ENCODE measurements at places on chromosomes 3 and 15.

- DNase-seq, result peak; percentile 23
Observed at GRCh38 chr3:72818092-72818773, 30.0 kb downstream of the SHQ1 start.

DNA sequence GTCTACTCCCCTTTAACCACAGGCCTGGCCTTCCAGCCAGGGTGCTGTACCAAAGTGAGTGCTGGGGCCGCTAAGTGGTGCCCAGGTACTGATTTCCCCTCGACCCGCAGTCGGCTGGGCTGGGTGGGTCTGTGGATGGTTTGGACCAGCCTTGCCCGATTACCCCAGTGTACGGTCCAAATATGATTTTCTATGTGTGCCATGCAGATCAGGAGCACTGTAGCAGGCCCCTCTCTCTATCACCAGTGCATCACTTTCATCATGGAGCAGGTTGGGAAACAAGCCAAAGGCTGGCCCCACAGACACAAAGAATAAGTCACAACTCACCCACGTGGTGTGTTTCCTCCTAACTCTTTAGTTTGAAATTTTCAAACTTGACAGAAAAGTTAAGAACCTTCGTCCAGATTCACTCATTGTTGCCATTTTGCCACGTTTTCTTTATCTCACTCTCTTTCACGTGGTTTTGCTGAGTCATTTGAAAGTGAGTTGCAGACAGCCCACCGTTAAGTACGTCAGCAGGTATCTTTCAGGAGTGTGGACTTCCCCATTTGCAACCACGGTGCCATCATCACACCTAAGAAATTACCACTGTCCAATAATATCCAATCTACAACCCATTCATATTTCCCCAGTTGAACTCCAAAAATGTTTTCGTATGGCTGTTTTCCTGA lies 37.0 kb downstream of the ZNF710 start:
- DNase-seq, result peak; percentile 7

DNA sequence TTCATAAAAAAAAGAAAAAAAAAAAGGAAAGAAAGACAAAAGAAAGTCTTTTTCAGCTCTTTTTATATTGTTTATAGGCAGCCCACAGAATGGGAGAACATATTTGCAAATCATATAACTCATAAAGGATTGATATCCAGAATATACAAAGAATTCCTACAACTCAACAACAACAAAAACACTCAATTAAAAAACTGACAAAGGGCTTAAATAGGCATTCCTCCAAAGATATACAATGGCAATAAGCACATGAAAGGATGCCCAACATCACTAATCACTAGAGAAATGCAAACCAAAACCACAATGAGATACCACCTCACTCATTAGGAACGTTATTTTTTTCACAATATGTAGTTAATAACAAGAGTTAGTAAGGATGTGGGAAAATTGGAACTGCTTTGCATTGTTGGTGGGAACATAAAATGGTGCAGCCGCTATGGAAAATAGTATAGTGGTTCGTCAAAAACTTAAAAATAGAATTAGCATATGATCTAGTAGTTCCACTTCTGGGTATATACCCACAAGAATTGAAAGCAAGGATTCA lies 54.2 kb upstream of the CMTM8 start:
- DNase-seq, result no peak

GRCh38 chr15:65881766-65882434 lies 12.6 kb downstream of the RAB11A start:
- no peak for DNase-seq

DNA sequence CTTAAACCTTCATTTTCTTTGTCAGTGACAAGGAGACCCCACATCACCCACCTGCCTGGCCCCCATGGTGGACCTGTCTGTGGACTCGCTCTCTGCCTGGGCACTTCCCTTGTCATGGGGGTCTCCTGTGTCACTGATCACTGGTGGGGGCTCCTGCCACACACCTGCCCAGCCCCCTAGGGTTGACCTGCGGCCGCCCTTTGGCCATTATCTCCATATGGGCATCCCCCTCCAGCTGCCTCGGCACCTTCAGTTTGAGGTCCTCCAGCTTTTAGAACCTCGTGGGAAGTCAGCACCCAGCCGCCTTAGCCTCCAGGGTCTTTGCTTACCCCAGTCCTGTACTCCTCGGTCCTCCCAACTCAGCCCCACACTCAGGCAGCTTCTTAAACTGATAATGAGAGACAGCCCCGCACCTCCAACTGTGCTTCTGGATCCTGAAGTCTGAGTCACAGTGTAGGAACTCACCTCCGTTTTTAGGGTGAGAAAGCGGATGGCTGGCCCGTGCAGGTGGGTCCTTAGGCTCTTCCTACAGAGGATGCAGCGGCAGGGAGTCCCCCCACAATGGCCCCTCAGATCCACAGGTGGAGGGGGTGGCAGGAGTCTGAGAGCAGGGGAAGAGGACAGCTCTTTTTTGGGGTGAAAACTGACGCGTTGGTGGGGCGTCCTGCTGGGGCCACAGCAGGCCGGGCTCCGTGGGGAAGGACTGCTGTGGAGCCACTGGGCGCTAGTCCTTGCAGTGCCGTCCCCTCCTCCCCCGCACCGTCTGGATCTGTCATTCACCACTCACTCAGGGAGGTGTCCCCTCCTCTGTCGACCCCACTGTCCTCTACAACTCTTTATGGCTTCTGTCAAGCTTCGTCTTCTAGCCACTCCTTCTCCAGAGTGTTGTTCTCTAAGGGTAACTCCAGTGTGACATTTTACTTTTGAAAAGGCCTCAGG lies 8.7 kb upstream of the PRR23E start:
- no peak for DNase-seq

DNA sequence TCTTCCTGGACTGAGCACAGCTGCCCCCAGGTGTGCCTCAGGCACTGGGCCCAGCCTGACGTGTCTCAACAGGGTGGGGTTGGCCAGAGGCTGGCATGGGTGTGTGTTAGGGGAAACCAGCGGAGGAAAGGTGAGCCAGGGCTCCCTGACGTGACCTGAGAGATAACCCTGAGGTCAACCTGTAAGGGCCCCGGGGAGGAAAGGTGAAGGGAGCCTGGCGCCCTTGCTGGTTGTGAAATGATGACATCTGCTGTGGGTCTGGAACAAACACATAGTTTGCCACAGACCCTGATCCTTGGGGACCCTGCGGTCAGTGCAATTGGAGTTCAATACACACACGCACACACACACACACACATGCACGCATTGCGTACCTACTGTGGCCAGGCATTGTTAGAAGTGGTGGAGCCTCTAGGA lies 100.2 kb upstream of the TLE3 start:
- DNase-seq, result peak; percentile 2

- no peak for DNase-seq
Observed at GRCh38 chr15:38829086-38829485, 264.5 kb upstream of the RASGRP1 start.

GRCh38 chr15:78120523-78120922 lies 10.7 kb downstream of the CIB2 start:
- no peak for DNase-seq

DNA sequence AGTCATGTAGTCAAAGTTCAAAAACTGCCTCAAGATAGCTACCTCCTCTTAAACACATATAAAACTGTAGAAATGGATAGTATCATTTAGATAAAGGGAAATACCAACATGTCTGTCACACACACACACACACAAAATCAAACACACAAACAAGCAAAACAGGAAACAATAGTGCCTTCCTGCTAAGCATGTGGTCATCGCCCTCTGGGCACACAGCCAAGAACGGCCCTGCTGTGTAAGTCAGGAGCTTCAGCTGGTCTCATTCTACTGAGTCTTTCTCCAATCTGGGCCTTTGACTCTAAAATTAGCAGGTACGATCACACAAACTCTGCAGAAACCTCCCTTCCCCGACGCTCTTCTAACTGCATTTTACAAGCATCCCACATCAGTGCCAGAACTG lies 272.2 kb upstream of the CHRNA7 start:
- DNase-seq, result peak; percentile 44

- DNase-seq, result no peak
Observed at GRCh38 chr3:11570789-11571495, 72.8 kb downstream of the VGLL4 start.

- no peak for DNase-seq
Observed at GRCh38 chr3:136576279-136577009, 175.7 kb downstream of the STAG1 start.

- peak; percentile 39 for DNase-seq
Observed at GRCh38 chr3:50336452-50337174, 4.0 kb downstream of the RASSF1 start.

DNA sequence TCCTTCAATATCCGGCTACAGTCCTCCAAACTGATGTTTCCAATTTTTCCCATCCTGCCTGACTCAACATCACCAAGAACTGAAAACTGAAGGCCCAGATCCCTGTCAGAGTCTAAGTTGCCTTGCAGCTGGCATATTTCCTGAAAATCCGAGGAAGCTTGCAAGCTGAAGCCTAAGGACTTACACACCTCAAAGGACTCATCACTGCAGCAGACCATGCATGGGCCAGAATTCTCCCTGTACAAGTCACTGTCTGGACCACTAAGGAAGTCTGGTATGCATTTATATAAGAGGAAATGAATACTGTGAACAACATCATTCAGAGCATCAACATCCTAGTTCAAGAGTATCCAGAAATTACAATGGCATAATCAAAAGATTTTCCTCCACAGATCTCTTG lies 548.8 kb upstream of the MDFIC2 start:
- DNase-seq, result no peak

DNA sequence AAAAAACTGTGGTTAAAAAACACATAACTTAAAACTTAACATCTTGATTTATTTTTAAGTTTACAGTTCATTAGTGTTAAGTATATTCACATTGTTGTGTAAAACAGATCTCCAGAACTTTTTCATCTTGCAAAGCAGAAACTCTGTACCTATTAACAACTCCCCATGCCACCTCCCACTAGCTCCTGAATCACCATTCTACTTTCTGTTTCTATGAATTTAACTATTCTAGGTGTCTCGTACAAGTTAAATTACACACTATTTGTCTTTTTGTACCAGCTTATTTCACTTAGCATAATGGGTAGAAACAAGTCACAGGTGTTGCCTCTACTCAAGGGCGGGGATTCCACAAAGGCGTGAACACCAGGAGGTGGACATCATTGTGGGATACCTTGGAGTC lies 43.2 kb downstream of the CRTC3 start:
- no peak for DNase-seq

DNA sequence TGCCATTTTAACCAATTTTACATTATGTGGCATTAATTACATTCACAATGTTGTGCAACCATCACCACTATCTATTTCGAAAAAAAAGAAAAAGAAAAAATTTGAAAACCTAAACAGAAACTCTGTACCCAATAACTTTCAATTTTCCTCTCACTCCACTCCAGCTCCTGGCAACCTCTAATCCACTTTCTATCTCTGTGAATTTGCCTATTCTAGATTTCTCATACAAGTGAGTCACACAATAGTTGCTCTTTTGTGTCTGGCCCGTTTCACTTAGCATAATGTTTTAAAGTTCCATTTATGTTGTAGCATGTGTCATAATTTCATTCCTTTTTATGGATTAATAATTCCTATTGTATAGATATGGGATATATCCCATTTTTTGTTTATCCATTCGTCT lies 53.3 kb upstream of the TBC1D5 start:
- DNase-seq, result no peak

- DNase-seq, result no peak
Observed at GRCh38 chr3:189534531-189534930, 96.7 kb upstream of the TP63 start.

DNA sequence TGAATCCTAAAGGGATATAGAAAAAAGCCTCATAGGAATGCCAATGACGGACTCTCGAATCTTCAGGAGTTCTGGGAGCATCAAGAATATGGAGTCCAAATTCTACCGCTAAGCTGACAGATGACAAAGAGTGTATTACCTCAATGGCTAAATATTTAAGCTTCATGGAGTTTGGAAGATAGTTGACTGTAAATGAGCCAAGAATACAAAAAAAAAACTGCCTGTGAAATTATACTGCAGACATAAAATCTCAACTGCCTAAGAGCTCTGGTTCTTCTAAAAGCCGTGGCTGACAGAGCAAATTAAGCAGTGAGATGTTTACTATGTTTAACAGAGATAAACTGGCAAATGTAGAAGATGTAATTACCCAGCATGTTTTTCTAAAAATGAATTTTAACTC lies 140.0 kb downstream of the GADL1 start:
- no peak for DNase-seq

DNA sequence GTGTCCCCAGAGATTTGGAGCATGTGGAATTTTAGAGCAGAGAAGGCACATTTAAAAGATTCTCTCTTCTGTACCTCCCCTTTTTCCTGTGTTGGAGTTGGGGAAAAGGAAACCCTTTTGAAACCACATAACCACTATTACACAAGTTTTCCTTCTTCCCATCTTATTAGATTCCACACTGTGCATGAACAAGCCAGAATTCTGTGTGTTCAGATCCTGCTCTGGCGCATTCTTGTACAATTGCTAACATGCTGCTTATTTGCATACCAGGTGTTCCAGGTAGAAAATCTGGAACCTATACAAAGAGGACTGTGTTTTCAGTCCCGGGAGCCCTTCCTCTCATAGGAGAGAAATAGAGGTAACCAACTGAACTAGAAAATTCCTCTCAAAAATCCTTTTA lies 2.6 kb upstream of the CIB2 start:
- DNase-seq, result no peak

DNA sequence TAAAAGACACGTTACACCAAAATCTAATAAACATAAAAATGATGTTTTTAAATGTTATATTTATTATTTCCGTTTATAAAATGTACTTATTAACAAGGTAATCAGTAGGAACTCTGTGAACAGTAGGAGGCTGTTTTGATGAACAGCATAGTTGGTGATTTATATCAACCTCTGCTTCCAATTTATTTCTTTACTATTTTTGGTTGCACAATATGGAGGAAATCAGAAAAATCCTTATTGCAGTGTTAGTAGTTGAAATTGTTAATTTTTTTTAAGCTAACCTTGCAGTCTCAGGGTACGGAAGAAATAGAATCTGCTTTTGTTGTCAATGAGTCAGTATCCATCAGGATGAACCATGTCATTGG lies 5.0 kb upstream of the SNX22 start:
- DNase-seq, result no peak

- DNase-seq, result peak; percentile 86
Observed at GRCh38 chr3:101950510-101950909, 101.2 kb downstream of the NFKBIZ start.

DNA sequence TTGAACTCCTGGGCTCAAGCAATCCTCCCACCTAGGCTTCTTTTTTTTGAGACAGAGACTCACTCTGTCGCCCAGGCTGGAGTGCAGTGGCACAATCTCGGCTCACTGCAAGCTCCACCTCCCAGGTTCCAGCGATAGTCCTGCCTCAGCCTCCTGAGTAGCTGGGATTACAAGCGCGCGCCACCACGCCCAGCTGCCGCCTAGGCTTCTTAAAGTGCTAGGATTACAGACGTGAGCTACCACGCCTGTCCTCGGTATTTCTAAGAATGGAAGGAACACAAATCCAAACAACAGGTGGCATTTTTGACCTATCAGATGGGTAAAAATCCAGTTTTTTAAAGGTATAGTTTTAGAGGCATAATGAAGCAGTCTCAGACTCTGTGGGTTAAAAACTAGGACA lies 113.8 kb downstream of the ANP32A start:
- DNase-seq, result no peak

DNA sequence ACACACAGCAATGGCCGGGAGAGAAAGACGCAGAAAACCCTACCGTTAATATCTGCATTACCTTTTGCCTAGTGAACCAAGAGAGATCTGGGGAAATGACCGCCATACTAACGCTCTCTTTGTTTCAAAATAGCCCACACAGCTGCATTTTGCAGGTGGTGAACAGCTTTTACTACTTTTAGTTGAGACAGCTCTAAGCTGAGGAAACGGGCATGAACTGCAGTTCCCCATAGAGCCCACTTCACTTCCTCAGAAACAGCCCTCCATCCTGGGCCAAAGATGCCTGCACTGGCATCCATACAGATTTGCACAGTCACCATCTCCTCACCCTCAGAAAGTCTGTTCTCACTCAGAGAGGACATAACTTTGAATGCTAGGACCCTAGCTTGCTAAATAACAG lies 45.0 kb downstream of the ZNF860 start:
- no peak for DNase-seq

All from HCEC 1CT (cell line).